Activated CD4-positive, alpha-beta T cell treated with anti-CD3 and anti-CD28 coated beads, Interleukin-2, amount 50 U/mL, for 48 hours (primary cell): ENCODE measurements at places on chromosomes 6 and 20.

DNA sequence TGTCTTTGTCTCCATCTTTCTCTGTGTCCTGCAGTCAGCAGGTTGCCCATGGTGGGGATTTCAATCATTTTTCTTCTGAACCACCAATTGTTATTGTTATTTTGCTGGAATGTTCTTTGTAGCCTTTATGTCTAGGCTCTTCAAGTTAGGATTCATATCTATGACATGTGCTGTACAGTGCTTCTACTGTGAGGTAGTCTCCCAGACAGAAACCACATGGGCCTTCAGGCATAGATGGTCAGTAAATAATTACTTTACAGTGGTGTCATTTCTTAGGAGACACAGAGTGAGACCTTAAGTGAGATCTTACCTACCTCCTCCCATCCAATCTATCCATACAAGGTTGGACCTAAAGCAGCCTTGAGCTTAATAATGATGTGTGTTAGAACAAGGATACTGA is 265.5 kb downstream of the ZFAND3 start:
- no peak for DNase-seq

DNA sequence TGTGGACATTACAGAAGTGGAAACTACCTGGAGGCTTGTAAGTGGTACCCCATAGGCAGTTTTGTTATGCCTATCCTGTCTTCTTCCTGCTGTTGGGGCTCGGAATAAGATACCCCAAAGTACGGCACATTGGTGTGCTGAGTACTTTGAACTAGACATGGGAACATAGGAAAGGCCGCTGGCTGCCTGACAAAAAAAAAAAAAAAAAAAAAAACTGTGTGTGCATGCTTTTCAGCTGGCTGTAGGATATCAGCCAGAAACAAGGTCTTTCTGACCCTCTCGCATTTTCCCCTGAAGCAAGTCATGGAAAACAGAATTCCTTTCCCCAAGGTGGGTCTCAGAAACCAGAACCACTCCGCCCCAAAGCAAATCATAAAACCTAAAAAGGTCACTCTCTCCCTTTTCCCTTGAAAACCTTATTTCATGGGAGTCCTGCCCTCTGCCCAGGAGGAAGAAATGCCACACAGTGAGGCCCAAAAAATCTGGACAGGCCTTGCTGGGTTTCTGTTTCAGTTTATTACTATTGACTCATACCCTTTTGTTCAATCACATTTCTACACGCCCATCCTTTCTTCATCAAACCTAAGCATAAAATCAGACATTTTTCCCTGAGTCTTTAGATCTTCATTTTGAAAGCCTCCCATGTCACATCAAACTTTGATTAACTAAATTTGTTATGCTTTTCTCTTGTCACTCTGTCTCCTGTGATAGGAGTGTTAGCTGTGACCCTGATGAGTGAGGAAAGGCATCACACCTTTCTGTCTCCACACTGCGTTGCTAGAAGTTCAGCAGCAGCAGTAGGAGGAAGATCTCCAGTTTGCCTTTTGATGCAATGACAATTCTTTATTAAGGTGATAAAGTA is 17.2 kb downstream of the SLC2A12 start:
- DNase-seq = no peak

- DNase-seq = no peak
Observed at GRCh38 chr6:127439718-127440117, 19.5 kb downstream of the KIAA0408 start.

- no peak for DNase-seq
Observed at GRCh38 chr6:127816643-127817042, 84.2 kb downstream of the THEMIS start.

- no peak for DNase-seq
Observed at GRCh38 chr20:38152175-38152620, 12.9 kb downstream of the TGM2 start.

DNA sequence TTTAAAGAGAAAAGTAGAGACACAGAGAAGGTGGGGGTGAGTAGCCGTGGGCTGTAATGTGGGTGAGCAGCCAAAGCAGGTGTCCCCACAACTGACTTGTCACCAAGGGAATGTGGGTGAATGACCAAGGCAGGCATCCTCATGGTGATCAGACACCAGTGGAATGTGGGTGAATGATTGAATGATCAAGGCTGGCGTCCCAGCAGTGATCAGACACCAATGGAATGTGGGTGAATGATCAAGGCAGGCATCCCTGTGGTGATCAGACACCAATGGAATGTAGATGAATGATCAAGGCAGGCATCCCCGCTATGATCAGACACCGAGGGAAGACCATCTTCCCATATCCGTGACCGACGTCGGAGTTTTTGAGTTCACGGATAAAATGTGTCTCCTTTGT is 49.8 kb upstream of the OR14J1 start:
- no peak for DNase-seq

DNA sequence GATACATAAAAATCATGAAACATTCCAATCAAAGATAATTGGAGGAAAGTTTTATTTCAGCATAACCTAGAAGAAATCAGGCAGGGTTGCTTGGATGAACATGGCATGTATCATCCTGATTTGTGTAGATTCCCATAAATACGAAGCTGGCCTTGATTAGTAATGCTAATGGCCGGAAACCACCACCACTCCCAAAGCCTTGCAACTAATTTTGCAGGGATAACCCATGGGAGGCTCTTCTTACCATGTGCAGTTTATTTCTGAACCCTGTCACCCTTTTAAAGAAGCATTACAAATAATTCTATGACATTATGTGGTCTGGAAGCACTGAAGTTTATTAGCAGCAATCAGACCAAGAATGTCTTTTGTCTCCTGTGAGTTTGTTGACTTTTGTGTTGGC is 80.8 kb downstream of the AIG1 start:
- DNase-seq = no peak

DNA sequence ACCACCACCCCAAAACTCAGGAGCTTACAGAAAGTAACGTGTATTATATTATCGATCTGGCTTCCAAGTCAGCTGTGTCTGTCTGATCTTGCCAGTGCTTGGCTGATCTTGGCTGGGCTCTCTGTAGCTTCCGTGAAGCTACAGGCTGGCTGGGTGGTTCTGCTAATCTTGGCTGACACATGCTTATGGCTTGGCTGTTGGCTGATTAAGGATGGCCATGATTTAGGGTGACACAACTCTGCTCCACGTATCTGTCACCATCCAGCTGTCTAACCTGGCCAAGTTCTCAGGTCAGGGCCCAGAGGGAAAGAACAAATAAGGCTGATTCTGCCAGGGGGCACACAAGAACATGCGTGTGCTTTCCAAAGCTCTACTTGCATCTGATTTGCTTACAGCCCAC is 64.7 kb upstream of the PRL start:
- no peak for DNase-seq

GRCh38 chr20:10513061-10513460 is 78.0 kb downstream of the SLX4IP start:
- DNase-seq = no peak

- peak; percentile 31 for DNase-seq
Observed at GRCh38 chr6:155103816-155104366, 108.8 kb downstream of the TIAM2 start.

DNA sequence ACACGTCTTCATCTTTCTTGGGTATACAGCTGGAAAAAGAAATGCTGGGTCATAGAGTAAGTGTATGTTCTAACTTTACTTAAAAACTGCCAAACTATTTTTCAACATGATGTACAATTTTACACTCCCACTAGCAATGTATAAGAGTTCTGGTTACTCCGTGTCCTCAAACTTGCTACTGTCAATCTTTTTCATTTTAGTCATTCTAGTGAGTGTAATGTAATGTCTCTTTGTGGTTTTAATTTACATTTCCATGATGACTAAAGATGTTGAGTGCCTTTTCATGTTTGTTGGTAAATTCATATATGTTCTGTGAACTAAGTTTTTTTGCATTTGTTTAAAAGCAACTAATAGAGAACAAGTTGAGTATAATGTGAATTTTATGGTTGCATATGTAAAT is 43.9 kb downstream of the ATG5 start:
- DNase-seq = no peak

DNA sequence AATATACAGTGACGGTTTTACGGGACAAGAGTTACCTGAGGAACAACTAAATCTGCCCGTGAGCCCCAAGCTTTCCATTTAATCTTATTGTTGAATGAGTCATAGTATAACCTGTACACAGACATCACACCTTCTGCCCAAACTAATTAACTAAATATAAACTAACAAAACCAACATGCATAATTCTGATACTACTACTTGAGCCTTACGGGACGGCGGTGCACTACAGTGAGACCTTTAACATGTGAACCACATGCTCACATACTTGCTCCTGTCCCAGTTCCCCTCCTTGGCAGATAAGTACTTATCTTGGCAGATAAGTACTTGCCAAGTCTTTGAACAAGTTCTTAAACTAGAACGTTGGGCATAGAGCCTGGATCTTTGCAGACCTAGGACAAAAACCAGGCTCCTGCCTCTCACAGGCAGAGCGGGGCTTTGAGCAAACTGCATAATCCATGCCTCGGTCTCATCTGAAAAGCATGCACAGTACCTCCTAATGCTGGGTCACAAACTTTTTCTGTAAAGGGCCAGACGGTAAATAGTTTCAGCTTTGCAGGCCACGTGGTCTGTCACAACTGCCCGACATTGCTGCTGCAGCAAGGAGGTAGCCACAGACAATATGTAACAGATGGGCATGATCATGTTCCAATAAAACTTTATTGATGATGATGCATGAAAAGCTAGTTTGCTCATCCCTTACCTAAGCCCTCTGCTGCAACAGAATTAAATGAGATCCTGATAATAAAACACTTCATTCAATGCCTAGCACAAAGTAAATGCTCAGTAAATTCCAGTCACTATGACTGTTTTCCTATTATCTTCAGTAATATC is 23.0 kb downstream of the ZNF217 start:
- DNase-seq = no peak

GRCh38 chr6:151399679-151400078 is 8.3 kb upstream of the ZBTB2 start:
- no peak for DNase-seq

DNA sequence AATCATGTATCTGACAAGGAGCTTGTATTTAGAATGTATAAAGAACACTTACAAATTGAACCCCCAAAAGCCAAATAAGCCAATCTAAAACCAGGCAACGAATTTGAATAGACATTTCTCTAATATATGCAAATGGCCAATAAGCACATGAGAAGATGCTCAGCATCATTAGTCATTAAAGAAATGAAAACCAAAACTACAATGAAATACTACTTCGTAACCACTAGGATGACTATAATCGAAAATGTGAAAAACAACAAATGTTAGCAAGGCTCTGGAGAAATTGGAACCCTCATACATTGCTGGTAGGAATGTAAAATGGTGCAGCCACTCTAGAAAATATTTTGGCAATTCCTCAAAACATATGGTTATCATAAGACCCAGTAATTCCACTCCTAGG is 105.8 kb upstream of the TOP1 start:
- DNase-seq = no peak

DNA sequence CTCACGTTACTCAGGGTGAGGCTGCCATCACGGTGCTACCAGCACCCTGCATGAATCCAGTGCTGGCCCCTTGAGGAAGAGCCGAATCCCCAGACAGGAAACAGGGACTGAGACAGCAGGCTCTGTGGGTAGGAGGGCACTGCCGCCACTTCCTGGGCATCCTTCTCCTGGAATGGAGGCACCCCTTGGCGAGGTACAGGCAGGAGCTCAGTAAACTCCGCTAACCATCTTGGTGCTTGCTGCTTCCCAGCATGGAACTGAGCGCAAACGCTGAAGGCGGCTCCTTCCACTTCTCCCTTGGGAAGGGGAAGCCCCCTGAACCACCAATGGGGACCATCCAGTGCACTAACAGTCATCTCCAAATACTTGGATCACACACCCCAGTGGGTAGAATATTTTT is 13.5 kb upstream of the CCDC167 start:
- no peak for DNase-seq

- no peak for DNase-seq
Observed at GRCh38 chr6:13992417-13993055, 67.8 kb downstream of the RNF182 start.

DNA sequence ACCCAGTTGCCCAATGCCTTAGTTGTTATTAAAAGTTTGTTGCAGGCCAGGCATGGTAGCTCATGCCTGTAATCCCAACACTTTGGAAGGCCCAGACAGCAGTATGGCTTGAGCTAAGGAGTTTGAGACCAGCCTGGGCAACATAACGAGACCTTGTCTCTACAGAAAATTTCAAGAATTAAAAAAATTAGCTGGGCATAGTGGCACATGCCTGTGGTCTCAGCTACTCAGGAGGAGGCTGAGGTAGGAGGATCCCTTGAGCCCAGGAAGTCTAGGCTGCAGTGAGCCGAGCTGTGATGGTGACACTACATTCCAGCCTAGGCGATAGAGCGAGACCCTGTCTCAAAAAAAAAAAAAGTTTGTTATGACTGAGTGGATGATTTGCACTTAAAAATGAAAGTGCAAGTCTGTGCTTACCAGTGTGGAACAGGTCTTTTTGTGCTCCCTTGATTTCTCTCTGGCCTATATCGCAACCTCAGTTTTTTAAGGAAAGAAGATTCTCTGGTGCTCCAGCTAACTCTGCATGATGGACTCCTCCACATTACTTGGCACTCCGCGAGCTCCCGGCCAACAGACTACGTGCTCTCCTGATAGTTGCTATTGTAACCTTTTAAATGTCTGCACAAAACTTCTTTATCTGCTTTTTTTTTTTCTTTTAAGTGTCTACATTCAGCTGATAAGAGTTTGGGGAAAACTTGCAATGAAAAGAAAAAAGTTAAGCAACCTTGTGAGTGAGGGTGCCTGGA is 22.1 kb downstream of the ZKSCAN3 start:
- DNase-seq = no peak

DNA sequence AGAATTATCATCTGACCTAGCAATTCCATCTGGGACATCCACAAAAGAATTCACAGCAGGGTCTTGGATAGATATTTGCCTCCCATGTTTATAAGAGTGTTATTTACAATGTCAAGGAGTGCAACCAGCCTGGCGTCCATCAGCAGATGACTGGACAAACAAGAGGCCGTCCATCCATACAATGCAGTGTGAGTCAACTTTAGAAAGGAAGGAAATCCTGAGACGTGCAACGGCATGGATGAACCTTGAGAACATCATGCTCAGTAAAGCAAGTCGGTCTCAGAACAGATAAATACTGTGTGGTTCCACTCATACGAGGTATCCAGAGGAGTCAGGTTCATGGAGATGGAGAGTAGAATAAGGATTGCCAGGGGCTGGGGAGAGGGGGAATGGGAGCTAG is 46.4 kb downstream of the FOXF2 start:
- DNase-seq = no peak

DNA sequence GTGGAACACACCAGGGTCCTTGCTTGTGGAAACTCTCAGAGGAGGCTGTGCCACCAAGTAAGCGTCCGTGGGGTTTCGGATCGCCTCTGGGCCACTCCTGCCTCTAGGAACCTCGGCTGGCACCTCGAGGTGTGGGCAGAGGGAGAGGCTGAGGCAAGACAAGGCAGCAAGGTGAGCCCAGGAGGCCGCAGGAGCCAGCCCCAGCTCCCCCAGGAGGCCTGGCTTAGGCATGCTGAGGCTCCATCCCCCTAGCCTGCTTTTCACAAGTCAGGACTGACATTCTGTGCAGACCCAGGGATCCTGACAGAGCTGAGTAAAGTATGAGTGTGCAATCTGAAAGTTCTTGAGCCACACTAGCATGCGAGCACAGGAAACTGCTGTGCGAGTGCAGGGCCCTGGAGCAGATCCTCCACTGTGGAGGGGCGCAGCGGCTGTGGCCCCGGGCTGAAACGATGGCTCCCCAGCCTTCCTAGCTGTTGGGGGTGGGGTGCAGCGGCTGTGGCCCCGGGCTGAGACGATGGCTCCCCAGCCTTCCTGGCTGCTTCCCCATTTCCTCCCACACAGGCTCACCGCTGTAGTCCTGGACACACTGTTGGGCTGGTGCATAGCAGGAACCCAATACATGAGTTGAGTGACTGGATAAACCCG is 75.2 kb upstream of the CD93 start:
- no peak for DNase-seq
